ENCODE measurements at places on chromosomes 3 and 15.
A peak's percentile ranks its signal among the peaks of the same experiment; 100 is the strongest.

DNA sequence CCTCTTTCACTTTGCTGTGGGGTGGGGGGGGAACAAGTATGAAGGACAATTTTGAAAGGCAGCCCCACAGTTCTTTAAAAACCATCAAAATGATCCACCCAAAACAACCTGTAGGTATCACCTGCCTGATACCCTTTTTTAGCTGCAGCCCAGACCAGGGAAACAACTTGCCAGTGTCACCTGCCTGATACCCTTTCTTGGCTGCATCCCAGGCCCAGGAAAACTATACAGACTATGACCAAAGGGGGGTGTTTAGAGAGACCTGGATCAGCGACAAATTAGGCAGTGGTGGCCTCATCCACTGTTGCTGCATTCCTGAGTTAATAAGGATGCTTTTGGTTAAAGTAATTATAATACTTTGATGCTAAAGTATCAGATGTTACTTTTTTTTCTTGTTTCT is 122.0 kb downstream of the VPS13C start:
- DNase-seq: no peak

DNA sequence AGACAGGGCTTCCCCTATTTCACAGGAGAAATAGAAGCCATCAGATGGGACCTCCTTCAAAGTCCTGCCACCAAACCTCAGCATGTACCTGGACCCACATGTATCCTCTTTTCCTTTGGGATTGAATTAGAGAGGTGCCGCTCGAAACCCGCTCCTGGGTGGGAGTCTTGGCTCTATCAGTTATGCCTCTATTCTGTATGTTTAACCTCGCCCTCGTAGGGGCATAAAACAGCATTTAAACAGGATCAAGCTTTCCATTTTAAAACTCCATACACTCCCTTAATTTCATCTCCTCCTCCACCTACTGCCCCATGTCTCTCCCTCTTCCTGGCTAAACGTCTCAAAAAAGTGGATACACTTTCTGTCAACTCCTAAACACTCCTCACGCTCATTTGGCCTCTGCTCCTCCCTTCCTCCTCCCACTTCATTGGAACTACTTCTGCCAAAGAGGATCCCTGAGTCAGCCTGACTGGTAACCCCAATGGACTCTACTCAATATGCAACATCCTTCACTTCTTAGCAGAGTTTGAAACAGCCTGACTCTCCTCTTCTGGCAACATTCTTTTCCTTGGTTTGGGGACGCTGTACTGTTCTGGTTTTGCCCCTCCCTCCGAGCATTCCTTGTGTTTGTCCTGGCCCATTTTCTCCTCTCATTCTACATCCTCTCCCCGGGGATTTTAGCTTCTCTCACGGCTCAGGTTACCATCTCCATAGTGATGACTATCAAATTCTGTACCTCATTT is 23.0 kb upstream of the MUC20 start:
- no peak for DNase-seq

GRCh38 chr3:66276705-66277274 is 56.0 kb downstream of the SLC25A26 start:
- peak; percentile 47 for DNase-seq

- DNase-seq: no peak
These were observed 84.6 kb upstream of the CDV3 start for GRCh38 chr3:133488785-133489367.

DNA sequence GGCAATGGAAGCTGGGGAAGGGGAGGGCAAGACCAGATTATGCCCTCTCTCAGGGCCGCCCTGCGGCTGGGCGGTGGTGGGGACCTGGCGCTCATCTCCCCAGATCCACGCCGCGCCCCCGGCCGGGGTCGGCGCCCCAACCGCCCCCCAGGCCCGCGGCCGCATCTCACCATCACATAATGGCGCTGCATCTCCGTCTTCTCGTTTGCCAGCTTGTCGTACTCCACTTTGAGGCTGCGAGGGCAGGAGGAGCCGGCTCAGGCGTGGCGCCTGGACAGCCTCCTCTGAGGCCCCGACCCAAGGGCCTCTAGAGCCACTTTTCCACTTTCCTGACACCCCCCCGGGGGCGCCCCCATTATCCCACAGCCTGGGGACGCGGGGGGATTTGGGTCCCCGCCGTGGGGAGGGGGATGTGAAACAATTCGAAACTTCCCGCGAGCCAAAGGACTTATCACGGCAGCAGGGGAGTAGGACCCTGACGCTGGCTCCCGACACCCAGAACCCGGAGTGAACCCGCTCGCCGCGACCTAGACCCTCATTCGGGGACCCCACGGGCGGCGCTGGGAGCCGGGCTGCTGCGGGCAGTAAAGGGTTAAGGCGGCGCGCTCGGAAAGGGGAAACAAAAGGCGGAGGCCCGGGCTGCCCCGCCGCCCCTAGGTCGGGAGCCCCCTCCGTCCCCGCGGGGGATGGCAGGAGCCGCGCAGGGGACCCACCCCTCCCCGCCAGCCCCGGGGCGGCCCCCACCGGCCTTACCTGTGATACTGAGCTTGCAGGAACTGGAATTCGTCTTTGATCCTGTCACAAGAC is 2.1 kb downstream of the TLE3 start:
- peak; percentile 16 for DNase-seq

DNA sequence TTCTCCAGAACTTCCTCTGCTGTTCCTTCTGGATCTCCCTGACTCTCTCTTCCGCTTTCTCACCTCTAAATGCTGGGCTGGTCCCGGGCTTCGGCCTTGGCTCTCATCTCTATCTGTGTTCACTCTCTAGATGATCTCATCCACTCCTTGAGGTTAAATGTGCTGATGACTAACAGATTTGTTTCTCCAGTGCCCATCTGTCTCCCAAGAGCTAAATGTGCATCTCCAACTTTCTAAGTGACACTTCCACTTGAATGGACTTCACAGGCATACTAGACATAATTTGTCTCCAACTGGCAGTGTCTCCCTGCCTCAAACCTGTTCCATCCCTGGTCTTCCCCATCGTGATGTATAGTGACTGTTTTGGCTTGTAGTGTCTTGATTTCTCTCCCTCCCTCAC is 95.3 kb downstream of the ITPR1 start:
- DNase-seq: no peak

GRCh38 chr3:56321892-56322291 is 146.4 kb downstream of the ERC2 start:
- DNase-seq: no peak

DNA sequence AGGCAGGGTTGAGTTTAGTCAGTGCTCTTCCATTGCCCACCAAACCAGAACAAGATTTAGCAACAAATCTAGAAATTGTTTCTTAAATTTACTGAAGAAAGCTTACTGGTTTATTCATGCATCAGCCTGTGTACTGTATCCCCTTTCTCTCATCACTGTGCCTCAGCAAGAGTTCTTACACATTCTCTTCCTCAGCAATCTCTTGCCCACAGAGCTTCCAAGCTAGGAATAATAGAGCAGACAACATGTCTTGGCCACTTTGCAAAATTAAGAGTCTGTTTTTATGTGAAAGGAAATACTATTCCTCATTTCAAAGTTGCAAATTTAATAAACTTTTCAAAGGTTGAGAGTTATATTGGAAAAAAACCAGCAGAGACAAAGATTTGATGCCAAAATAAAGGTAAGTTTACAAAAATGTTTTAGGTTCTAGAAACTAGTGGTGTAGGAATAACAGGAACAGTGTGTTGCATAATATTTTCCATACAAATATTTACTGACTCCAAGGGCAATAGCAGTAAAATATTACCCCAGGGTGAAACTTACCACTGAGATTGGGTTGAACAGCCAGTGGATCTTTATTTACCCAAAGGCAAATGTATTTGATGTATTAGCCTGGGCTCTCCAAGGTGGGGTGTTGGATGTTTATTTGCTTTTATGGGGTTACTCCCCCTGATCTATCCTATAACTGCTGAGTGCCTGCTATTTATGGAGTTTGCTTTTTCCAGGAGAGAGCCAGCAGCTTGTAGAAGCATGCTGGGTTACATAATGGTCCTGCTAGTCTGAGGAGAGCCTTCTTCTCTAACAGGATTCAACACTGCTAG is 276.7 kb downstream of the ADAMTSL3 start:
- no peak for DNase-seq

- DNase-seq: no peak
These were observed 83.2 kb upstream of the SMAD3 start for GRCh38 chr15:66982250-66982649.

DNA sequence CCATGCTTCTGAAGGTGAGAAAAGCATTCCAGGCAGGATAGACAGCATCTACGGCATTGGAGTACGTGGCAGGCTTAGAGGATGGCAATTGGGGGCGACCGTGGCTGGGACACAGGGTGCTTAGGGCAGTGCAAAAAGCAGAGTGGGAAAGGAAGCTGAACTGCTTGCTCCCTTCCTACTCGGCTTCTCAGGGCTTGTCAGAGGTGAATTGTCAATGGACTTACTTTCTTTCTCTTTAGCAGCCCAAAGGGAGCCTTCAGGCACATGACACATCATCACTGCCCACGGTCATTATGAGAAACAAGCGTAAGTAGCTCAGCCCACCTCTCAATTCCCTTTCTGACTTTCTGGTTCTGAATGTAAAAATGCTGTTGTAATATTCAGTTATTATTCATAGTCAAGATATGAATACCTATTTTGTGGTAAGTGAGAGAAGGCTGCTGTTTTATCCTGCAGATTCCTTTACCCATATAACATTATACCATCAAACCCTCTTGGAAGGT is 84.3 kb downstream of the KLHL25 start:
- no peak for DNase-seq

DNA sequence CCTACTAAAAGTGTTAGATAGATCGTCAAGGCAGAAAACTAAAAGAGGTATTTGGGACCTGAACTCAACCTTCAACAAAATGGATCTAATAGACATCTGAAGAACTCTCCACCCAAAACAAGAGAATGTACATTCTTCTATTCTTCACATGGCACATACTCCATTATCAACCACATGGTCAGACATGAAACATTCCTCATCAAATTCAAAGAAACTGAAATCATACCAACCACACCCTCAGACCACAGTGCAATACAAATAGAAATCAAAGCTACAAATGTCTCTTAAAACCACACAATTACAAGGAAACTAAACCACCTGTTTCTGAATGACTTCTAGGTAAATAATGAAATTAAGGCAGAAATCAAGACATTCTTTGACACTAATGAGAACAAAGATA is 984.1 kb upstream of the GBE1 start:
- no peak for DNase-seq

GRCh38 chr15:40764629-40765103 is 798 bp downstream of the GCHFR start:
- no peak for DNase-seq

DNA sequence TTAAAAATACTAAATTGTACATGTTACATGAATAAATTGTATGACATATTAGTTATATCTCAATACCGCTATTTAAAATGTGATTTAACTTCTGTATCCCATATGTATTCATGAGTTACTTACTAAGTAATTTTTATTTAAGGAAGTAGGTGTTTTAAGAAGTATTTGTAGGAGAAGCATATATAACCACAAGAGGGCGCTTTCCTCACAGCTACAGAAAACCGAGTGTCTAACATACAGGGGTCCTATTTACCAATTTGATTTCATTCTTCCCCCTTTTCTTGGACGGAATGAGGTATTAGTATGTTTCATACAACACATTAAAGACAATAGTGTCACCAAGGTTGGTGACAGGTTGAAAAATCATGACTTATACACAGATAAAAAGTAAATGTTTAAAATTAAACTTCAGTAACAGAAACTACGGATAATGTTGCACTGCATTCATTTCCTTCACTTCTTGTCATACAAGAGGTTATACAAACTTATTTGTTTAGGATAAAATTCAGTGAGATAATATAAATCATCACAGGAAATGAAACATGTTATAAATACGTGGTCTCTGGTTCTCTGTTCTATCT is 253.6 kb downstream of the MAGI1 start:
- no peak for DNase-seq

DNA sequence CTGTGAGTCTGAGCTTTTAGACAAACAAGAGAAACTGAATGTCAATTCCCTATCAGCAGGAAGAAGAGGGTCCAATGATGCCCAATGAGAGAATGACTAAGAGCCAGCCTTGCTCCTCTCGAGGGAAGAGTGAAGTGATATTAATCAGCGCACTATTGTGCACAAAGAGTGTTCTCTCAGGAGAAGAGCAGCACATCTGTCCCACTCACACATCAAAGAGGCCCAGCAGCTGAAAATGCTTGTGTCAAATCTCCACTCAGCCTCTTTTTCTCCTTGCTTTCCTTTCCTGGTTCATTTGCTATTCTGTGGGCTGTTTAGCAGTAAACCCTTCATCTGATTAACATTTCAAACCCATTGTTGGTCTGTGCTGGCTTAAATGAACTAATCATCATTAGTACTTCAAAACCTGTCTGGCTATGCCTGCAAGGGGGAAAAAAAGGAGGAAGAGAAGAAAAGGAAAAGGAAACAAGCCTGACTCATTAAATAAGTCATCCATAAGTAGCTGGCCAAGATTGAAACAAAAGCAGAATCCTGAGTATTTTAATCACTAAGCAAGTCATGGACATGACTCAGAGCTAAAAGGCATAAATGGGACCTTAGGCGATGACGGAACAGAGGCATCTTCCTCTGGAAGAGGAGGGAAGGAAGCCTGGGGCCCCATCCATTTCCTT is 912.7 kb downstream of the TUSC7 start:
- no peak for DNase-seq

DNA sequence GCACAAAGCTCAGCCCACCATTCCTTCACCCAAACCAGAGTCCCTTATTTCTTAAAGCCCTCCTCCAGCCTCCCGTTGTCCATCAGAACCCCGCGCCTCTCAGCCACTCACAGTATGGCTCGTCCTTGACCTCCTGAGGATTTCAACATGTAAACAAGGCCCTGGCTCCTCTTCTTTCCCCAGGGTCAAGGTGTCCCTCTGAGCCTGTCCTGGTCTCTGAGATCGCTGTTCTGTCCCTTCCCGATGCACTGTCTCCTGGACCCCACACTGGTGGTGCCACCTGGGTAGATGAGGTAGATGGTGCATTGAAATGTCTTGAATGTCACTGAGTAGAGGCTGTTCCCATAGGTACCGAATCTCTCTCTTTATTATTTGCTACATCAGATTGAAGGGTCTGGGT is 32.9 kb downstream of the MEX3B start:
- DNase-seq: no peak

GRCh38 chr3:124318014-124318413 is 326.1 kb upstream of the ROPN1 start:
- no peak for DNase-seq

GRCh38 chr15:68210409-68210756 is 5.3 kb upstream of the CALML4 start:
- DNase-seq: no peak

DNA sequence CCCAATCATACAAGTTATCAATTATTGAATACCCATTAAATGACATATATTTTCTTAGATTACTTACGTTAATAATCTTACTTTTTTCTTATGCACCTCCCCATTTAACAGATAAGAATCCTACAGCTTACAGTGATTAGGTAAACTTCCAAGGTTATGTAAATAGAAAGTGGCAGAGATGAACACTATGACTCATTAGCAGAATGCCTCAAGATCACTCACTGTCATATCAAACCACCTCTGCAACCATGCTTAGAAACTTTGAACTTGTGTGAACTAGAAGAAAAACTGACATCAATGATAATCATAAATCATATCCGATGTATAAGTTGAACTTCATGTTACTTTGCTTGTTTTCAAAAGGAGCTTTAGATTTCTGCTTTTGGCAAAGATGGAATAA is 911.6 kb upstream of the ARPP21 start:
- DNase-seq: no peak
